A375 (cell line): ENCODE measurements at places on chromosomes 13 and 19. TPM values are rescaled to one million over a fixed set of nuclear protein-coding genes. Genes with fewer than 3 reads are reported as not detected.

UBE2L5 gene
- total RNA-seq: 0.05 TPM in 1 of 2 replicates, not detected in the other

ZNF329 gene
- total RNA-seq: 10.2 and 10.9 TPM in 2 replicates

SPPL2B gene
- 25.2 and 37.1 TPM in 2 replicates for total RNA-seq

KCNK6 gene
- total RNA-seq: 0.69 and 0.98 TPM in 2 replicates

SHANK1 gene
- 0.77 and 1.4 TPM in 2 replicates for total RNA-seq

CBY2 gene
- not detected in 2 replicates for total RNA-seq

TMEM145 gene
- total RNA-seq: 2.2 and 5.0 TPM in 2 replicates

ANKRD24 gene
- total RNA-seq: 0.49 and 0.80 TPM in 2 replicates

ZNF491 gene
- total RNA-seq: 0.38 and 0.82 TPM in 2 replicates

CEBPA gene
- 1.1 and 1.9 TPM in 2 replicates for total RNA-seq

EFNB2 gene
- 13.7 and 15.3 TPM in 2 replicates for total RNA-seq

NKPD1 gene
- total RNA-seq: not detected in 2 replicates

RASIP1 gene
- total RNA-seq: 0.08 TPM in 1 of 2 replicates, not detected in the other

SAMD4B gene
- total RNA-seq: 73.5 and 85.9 TPM in 2 replicates
